Fibroblast of mammary gland (primary cell): ENCODE measurements at places on chromosomes 3 and 15.

DNA sequence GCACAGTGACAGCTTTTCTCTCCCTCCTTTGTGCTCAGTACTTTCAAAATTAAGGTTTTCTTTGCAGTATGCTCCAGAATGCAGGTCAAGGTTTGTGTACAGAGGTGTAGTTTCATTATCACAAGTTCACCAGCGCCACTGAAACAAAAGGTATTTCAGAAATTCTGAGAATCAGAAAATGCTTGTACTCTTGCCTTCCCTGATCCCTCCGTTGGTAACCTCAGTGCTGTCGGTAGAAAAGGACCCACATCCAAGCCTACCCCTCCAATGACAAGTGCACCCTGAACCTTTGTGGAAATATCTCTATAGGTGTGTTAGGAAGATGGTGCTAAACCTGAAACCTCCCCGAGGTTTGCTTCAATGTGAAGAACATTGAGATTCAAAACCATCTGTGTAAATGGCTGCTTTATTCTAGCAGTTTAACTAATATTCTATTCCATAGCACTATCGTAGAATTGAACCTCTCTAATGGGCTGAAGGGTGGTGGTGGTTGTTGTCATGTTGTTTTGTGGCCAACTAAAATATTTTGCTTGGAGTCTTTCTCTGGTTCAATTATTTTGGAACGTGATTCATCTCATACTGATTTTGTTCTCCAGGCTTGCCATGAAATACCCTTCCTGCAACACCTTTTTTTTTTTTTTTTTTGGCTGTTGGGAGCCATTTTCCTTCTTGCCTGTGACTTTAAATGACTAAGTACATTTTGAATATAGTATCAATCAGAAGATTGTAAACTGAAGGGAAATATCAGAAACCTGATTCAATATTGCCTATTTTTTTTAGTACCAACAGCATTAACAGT lies 20.7 kb downstream of the ZBTB38 start:
- peak; percentile 86 for DNase-seq

GRCh38 chr3:87461443-87461842 lies 185.1 kb upstream of the POU1F1 start:
- DNase-seq = no peak

- DNase-seq = peak; percentile 28
Observed at GRCh38 chr3:67018105-67018788, 20.1 kb downstream of the KBTBD8 start.

GRCh38 chr3:103690536-103690935 lies 1255.7 kb downstream of the ZPLD1 start:
- DNase-seq = no peak

DNA sequence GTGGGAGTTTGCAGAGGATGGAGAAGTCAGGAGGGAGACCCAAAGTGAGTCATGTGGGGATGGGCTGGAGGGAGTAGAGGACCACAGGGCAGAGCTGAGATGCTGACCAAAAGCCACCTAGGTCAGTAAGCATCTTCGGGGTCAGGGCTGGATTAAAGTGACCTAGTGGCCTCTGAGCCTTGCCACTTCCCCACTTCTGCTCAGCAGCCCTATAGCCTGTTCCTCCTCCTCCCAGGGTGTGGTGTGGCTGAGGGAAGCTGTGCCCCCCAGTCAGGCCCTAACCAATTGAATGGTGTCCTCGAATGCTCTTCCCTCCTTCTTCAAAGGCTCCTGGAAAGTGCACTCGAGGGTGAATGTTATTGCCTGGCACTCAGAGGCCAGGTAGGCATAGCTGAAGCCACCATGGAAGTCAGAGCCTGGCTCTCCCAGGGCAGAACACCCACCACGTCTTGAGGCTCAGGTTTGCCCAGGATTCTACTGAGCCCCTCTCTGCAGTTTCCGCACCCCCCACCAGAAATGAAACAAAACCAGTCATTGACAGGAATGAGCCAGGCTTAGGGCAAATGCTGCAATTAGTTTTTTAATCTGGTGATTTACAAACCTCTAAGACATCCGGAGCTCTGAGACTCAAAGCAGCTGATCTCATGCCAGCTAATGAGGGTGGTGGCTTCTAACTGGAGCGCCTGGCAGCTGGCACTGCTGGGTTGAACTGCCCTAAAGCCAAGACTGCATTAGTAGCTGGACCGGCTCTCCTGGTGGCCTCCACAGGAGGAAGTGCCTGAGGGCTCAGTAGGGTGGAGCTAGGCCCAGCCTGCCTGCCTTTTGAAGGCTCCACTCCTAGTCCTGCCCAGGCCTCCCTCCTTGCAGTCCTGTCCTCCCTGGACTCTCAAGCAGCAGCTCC lies 26.0 kb upstream of the VIPR1 start:
- DNase-seq = no peak

DNA sequence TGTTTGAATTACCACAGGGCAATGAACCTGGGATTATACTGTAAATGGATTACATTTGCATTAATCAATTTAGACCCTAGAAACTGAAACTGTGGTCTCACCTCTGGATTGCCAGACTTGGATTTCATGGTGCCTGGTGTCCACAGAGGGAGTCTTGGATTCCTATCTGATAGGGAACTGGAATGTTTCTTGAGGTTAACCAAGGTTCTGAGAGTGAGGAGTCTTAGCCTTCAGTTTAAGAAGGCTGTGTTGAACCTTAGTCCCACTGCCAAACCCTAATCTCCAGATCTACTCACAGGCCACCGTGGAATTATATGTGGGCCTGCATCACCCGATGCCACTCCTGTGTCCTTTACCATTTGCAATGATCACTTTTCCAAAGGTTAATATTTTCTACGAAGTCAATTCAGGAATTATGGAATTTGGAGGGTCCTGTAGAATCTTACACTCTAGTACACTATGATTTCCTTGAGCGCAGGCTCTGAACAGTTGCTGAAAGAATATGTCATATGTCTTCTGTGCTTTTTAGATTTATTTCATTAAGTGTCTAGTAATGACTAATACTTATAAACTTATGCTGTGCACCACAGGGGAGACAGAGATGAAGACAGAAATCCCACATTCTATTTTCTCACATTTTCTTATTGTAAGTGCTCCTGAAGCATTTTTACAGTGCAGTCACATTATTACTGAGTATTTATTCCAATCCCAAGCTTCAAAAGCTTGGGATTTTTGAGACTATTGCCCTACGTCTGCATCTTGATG lies 87.9 kb downstream of the EFL1 start:
- no peak for DNase-seq

DNA sequence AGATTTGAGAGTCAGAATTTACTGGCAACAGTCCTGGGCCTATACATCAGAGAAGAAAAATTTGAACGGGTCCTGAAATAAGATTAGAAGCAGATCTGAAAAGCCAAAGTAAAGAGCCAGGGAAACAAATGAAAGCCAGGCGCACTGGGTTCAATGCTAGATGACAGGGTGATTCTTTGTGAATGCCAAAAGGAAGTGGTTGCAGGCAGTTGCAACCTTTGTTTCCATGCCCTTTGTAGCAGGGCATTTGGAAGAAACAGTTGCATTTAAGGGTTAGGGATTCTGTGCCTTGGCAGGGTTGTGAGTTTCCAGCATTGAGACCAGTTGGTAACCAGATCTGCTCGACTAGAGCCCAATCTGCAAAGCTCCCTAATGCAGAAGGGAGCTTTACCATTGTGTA lies 36.4 kb upstream of the MTHFS start:
- DNase-seq = no peak

- peak; percentile 61 for DNase-seq
Observed at GRCh38 chr3:128343287-128344051, 123.2 kb downstream of the DNAJB8 start.

DNA sequence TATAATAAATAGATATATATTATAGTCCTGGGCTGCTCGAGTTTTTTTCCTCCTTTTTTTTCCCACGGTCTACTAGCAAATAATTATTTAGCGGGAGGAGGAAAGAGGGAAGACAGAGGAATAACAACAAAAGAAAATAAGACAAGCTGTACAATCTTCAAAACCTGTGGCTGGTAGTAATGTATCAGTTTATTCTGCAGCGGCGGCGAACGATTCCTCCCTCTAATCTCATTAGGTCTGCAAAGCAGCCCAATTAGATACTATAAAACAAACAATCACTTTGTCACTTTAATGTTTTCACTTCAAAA lies 390 bp upstream of the TLE3 start:
- no peak for DNase-seq

DNA sequence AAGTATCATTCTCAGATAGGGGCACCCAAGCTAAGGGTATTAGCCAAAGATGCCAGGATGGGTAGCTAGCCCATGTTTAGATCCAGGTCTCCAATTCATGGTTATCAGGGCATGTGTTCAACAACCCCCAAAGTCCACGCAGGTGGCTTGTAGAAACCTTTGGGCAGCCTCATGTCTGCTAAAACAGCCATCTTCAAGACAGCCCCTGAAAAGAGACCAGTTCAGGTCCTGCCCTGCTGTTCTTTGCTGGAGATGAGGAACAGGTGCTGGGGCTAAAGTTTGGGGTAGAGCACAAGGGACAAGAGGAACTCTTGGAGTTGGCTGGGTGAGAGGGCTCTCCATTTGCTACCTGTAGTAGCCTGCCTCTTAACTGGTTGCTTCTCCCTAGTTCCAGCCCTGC lies 4.6 kb downstream of the PPM1M start:
- DNase-seq = no peak

GRCh38 chr3:181896605-181897004 lies 184.9 kb downstream of the SOX2 start:
- DNase-seq = no peak

GRCh38 chr15:39299486-39300267 lies 281.2 kb upstream of the THBS1 start:
- peak; percentile 83 for DNase-seq

DNA sequence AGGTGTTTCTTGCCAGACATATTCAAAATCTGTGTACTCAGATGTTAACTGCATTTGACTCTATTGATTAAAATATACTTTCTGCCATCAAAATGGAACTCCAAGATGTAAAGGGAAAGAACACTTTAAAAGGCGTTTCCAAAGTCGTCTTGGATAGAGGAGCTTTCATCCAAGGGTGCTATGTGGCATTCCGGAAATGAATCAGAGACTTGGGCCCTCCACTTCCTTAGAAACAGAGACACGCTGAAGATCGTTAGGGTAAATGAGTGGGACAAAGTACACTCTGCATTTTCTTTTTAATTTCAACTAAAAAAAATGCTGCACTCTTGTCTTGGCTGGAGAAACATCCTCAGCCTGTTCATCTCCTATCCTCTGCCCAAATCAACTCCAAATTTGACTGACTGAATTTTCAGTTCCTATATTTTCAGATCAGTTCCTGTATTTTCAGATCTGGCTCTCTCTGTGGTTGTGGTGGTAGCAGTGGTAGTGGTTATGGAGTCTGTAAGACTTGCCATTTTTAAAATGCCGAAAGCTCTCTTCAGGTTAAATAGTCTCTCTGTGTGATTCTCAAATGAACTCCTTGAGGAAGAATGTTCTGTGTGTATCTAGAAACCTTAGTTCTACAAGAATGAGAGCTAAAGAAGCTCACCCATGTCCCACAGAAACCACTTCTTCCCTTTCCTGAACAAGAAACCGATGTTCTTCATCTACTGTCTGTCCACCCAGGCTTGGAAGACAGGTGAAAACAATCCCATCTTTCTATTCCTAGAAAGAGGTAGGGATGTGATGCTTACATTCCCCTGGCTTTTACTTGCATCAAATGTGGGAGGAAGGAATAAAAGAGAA lies 156.8 kb upstream of the ICE2 start:
- DNase-seq = no peak

DNA sequence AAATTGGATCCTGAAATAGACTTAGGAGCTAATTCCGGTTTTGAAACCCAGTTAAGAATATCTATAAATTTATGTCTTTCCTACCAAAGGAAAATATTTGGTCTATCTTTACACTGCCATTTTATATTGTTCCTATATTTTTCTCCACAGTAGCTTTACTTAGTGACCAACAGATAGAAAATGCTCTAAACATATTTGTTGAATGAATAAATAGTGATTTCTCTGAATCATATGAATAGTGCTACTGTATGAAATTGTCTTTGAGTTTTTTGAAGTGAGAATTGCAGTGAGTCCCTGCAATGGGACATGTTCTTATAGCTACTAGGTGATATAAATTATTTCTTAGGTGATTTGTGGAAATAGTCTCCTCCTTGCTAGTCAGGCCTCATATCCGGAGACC lies 18.5 kb upstream of the EID1 start:
- DNase-seq = no peak

DNA sequence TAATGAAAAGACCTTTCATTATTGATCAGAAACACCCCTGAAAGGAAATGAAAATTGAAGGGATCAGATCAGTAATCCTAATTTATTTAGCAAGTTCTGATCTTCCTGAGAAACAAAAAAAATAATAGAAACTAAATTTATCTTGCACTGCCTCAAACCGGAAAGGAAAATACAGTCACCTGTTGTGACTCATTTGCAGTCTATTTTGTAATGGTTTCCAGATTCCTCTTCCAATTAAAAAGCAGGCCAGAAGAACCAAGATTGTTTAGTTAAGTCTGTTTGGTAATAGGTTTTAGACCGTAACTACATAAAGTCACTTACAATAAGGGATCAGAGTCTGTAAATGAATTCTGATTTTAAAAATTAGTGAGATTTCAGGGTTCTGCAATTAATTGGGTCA lies 49.7 kb upstream of the ATOSA start:
- peak; percentile 66 for DNase-seq

- DNase-seq = peak; percentile 12
Observed at GRCh38 chr3:60812502-60812901, 438.8 kb downstream of the FHIT start.
